Naive thymus-derived CD8-positive, alpha-beta T cell (primary cell): ENCODE measurements at places on chromosomes 1 and 21. TPM values are rescaled to one million over a fixed set of nuclear protein-coding genes. Genes with fewer than 3 reads are reported as not detected.

Gene FCGR2B
- 3.1 TPM for total RNA-seq

Gene SPATA6
- 8.3 TPM for total RNA-seq

Gene EPHB2
- total RNA-seq: 0.21 TPM

Gene BMP8A
- not detected for total RNA-seq

Gene ALDH9A1
- total RNA-seq: 35.9 TPM

Gene TAL1
- total RNA-seq: not detected

Gene FMO1
- not detected for total RNA-seq

Gene SELENON
- total RNA-seq: 19.2 TPM

Gene PTCH2
- 1.6 TPM for total RNA-seq

Gene ADAMTSL4
- 0.29 TPM for total RNA-seq

Gene SCCPDH
- total RNA-seq: 11.3 TPM

Gene KCNJ10
- total RNA-seq: not detected

Gene DNAJC6
- total RNA-seq: 4.6 TPM

Gene TFF3
- not detected for total RNA-seq

Gene PSRC1
- 0.31 TPM for total RNA-seq

Gene AGMAT
- total RNA-seq: 11.3 TPM
